ENCODE measurements at places on chromosomes 7 and 10. TPM values are rescaled to one million over a fixed set of nuclear protein-coding genes. Genes with fewer than 3 reads are reported as not detected.

DNA sequence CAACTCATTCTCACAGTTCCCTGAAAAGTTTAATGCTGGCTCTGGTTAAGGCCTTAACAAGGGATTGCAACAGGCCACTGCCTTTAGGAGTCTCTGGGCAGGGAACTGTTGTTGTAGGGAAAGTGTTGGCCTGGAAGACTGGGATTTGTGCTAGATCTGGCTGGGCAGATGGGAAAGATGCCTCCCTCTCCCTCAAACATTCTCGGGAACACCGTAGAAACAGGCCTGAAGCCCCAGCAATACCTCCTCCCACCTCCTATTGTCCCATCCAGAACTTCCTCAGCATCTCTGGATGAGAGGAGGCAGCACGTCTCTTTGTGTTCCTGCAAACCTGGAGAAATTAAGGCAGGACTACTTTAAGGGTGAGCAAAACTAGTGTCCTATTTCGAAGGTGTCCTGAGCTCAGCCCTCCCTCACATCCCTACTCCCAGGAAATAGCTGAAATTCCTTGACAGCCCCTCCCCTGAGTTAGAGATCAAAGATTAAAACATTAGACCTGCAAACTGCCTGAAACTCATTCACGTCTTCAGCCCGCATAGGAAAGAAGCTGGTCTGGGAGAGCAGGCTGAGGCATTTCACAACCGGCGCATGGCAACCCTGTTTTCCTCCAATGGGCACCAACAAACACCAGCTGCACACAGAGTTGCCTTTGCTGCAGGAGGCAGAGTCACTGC is 10.9 kb upstream of the MAP3K8 start:
- peak; percentile 63 for DNase-seq

DNA sequence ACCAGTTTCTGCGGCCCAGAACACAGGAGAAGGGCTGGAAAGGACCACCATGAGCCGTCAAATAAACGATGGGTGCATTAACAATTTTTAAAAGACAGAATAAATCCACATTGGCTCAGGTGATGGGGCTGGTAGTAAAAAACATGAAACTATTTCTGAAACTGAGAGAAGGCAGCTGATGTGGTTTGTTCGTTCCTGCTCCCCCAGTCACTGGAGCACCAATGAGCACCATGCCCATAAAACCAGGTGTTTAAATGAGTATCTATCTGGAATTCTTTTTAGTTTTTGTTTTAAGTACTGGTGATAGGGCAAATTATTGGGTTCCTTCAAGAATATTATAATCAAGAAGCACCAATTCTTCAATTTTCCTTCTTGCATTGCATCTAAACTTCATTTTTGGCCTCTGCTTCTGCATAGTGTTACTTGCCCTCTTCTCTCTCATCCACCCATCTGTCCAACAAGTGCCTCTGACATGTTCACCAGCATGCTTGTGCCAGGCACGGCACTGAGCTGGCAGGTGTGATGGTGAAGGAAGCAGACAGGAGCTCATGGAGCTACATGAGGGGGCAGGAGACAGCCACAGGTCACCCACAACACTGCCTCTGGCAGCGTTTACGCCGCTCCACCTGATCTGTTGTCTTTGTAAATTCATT is 65.5 kb downstream of the LARP4B start:
- no peak for DNase-seq

DNA sequence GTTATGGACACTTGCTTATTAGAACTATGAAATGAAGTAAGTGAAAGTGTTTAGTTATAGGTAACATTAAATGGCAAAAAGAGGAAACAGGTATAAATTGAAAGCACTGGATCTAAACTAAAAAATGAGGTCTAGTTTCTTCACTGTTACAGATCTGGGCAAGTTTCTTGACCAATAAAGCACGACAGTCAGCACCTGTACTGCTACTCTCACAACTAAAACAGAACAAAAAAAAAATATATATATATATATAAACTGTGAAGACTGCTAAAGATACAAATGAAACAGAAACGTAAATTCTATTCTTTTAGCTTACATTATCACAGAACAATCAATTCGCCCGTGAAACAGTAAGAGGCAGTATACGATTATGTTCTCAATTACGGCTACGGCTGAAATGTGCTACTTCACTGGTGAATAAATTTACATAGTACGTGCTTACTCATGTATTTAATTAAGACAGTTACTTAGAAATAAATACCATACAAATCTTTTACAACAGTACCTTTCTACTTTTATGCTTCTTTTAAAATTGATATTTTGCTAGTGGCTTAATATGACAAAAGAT is 4.2 kb downstream of the AHR start:
- DNase-seq, result no peak

Gene RPS24
- polyA plus RNA-seq, result 3,748 TPM

- peak; percentile 98 for DNase-seq
Observed at GRCh38 chr7:66493235-66494205, 135.2 kb upstream of the KCTD7 start.

Gene SAMD9L
- 2.1 TPM for polyA plus RNA-seq

Gene SPAG6
- not detected for polyA plus RNA-seq

Gene CTAGE6
- polyA plus RNA-seq, result not detected

Gene PRSS37
- polyA plus RNA-seq, result not detected

Gene AOAH
- polyA plus RNA-seq, result 0.65 TPM

DNA sequence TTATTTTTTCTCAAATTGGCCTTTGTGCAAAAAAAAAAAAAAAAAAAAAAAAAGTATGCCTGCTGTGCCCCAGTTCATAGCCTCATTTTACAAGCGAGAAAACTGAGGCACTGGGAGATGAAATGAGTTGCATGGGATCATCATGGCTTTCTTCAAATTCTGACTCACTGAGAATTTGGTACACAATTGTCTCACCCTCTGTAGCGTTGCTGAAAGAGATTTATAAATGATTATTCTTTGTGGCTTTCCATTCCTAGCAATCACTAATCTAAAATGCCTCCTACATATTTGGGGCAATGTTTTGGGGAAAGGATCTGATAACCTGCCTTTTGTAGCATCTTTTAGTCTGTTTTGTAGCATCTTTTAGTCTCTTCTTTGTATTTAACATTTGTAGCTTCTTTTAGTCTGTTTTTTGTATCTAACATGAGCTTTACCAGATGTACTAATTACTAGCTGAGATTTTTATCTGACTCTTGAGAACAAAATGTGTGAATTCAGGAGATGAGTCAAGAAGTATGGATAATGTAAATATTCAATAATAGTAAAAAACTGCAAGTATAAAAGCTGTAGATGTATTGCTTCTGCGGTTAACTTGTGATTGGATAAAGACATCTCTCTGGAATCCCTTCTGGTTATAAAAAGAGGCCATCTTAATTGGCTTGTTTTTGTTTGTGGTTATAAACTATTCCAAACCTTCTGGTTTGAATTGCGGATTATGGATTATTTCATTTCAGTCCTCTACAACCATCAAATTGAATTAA is 161.4 kb downstream of the ARID5B start:
- no peak for DNase-seq

DNA sequence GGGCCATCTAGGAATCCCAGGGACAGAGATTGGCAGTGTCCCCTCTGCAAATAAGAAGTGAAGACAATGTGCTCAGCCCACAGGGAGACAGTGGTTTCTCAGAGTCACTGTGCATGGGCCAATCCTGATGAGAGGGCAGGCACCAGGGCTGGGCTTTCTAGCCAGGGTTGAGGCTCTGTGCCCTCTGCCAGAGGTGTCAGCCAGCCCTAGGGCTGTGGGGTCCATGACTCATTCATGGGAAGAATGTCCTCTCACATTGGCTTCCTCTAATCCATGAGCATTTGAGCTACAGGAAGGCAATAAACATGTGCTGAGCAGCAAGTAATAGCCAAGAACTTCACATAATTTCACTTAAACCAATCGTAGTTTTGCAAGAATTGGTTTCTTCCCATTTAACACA is 482.0 kb upstream of the MGMT start:
- DNase-seq, result no peak

Data from heart left ventricle (tissue), 16 donors.